ENCODE measurements at places on chromosomes 2 and 18. TPM values are rescaled to one million over a fixed set of nuclear protein-coding genes. Genes with fewer than 3 reads are reported as not detected.

- no peak for DNase-seq
Measured at GRCh38 chr2:176537932-176538331, 268.7 kb downstream of the MTX2 start.

The GPR45 gene
- total RNA-seq, result not detected

- DNase-seq, result no peak
Measured at GRCh38 chr2:110994250-110994961, 126.3 kb upstream of the BCL2L11 start.

GRCh38 chr2:74441690-74442482 lies at the start of gene RTKN:
RTKN (minus strand) TSS chr2:74441937; CDS start chr2:74441816, 121 bp downstream.
- DNase-seq, result peak; percentile 71

GRCh38 chr2:39705638-39706037 lies 39.9 kb downstream of the TMEM178A start:
- DNase-seq, result no peak

GRCh38 chr18:45222180-45222579 lies 393.1 kb upstream of the SLC14A2 start:
- no peak for DNase-seq

The CXCR1 gene
- 0.69 TPM for total RNA-seq

- no peak for DNase-seq
Measured at GRCh38 chr18:27964811-27965210, 212.1 kb downstream of the CDH2 start.
